Regular cardiac myocyte (primary cell): ENCODE measurements at places on chromosomes 6 and 20. TPM values are rescaled to one million over a fixed set of nuclear protein-coding genes. Genes with fewer than 3 reads are reported as not detected.

SLC22A3 gene
- total RNA-seq: 1.7 and 2.3 TPM in 2 replicates

POM121L2 gene
- not detected in 2 replicates for total RNA-seq

HLA-DRB1 gene
- 0.58 and 3.7 TPM in 2 replicates for total RNA-seq

CALHM6 gene
- 0.58 and 2.8 TPM in 2 replicates for total RNA-seq

SH3BGRL2 gene
- 2.1 and 3.7 TPM in 2 replicates for total RNA-seq

GLP1R gene
- total RNA-seq: under 0.01 TPM in 1 of 2 replicates, not detected in the other
